ENCODE measurements at places on chromosomes 3 and 15.

GRCh38 chr15:26971271-26972018 is 464 bp downstream of the GABRG3 start:
- DNase-seq: no peak

DNA sequence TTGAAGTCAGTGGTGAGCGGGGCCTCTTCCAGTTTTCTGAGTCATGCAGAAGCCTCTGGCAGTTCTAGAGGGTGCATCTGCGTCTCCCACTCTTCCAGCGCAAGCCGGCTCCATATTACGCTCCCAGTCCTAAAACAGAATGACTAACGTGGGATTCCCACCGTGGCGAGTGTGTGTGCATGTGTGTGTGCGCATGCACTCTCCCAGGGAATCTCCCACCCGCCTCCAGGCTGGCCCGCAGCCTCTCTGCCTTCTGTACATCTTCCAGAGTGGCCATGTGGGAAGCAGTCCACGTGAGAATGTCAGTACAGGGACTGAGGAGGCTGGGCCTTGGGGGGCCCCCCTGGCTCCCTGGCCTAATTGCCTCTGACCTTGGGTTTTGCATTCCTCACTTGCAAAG is 87.7 kb downstream of the LSM3 start:
- DNase-seq: peak; percentile 86

GRCh38 chr15:68894208-68894607 is 36.1 kb upstream of the SPESP1 start:
- DNase-seq: no peak

GRCh38 chr3:172471903-172472302 is 23.6 kb upstream of the GHSR start:
- DNase-seq: no peak

- no peak for DNase-seq
These were observed 872.7 kb downstream of the OTOL1 start for GRCh38 chr3:162369306-162369705.

- DNase-seq: peak; percentile 77
These were observed at the start of gene LPP for GRCh38 chr3:188154014-188154808. LPP (plus strand) TSS chr3:188154157; CDS start chr3:188406121, 251,964 bp downstream.

- DNase-seq: no peak
These were observed 18.1 kb downstream of the ZBBX start for GRCh38 chr3:167361948-167362347.

DNA sequence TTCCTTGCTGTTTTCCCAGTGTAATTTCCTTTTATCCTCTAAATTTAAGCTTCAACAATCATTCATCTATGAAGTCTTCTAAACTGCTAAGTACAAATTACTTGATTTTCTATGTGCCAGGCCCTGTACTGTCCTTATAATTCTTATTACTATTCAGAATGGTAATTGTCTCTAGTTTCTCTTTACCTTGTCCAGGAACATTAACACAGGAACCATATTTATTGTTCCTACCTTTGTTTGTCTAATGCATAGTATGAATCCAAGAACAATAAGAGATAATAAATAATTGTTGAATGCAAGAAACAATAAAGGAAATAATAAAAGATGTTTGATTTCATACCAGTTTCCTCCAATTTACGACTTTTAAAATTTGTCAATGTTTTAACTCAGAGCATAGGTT is 1083.2 kb downstream of the ROBO2 start:
- no peak for DNase-seq

DNA sequence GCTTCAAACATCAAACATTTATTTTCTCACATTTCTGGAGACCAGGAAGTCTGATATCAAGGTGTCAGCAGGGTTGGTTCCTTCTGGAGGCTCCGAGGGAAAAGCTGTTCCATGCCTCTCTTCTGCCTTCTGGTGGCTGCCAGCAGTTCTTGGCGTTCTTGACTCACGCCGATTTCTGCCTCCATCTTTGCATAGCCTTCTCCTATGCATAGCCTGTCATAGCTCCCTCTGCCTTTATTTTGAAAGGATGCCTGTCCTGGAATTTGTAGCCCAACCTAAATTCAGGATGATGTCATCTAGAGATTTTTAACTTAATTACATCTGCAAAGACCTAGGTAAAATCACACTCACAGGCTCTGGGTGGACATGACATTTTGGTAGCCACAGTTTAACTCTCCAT is 70.4 kb downstream of the RGMA start:
- no peak for DNase-seq

- peak; percentile 66 for DNase-seq
These were observed 179.2 kb downstream of the RORA start for GRCh38 chr15:61049934-61050333.

DNA sequence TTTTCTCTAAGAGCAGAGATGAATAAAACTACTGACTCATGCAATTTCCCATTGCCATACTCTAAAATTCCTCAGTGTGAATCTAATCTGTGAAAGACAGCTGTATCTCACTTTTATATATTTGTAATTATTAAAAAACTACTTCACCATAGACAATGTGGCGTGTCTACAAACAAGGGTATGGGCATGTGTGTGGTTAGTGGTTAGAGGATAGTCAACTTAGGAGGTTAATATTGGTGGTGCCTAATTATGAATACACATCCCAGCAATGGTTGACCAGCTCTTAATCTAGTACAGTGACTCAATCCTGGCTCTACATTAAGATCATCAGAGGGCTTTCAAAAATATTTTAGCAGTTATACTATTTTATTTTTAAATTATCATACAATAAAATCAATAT is 94.5 kb downstream of the GOLIM4 start:
- DNase-seq: no peak

DNA sequence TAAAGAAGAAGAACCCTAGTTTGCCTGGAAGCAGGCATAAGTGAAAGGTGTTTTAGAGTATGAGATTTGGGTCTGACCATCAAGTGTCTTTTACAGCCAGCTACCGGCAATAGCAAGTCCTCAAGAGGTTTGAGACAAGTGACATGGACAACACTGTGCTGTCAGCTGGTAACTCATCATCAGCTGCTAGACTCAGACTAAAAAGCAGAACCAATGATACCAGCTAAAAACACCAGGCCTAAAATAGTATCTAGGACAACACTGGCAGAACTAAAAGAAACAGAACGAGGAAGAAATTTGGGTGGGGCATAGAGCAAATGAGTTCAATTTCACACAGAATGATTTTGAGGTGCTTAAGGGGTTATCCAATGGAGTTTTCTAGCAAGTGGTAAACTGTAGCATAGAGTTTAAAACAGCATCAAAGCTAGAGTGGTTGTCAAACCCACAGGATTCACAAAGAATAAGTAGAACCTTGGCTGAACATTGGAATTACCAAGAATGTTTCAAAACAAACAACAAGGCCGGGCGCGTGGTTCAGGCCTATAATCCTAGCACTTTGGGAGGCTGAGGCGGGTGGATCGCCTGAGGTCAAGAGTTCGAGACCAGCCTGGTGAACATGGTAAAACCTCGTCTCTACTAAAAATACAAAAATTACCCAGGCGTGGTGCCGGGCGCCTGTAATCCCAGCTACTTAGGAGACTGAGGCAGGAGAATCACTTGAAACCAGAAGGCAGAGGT is 3.9 kb downstream of the CIAO2A start:
- no peak for DNase-seq

Data from fibroblast of villous mesenchyme (primary cell).